ENCODE measurements at places on chromosomes 12 and 14.

DNA sequence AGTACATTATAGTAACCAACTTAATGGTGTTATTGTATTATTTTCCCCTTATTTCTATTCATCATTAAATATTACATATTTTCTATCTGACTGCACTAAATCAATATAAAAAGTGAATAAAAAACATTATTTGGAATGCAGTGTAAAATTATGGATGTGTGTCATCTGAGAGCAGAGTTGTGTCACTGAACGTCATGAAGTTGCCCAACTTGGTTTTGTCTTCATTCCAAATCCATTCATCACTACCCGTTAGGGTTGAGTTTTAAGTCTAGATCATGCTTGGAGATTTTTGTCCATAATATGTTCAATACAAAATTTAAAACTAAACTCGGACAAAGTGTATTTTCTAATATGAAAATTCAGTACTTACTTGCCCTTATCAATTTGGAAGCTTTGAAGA, 16.1 kb downstream of the KLRF1 start:
- DNase-seq = no peak

DNA sequence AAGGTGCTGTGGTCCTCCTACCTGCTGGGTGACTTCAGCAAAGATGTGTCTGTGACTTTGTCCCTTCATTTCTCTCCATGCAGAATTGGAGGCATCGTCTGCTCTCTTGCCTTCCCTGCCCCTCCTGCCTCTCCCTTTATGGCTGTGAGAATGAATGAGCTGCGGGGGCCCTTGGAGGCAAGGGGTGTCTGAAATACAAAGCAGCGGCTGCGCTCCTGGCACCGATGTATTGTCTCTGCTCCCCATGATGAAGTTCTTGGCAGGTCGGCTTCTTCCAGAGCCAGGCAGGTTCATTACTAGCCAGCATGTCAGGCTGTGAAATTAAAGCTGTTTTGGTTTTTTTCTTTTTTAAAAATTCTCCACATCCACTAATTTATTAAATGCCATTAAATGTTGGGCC, 194.5 kb downstream of the TSPAN9 start:
- DNase-seq = no peak

GRCh38 chr12:71190822-71191221, 33.0 kb upstream of the TSPAN8 start:
- no peak for DNase-seq

- DNase-seq = no peak
These were observed 42.2 kb downstream of the CSRP2 start for GRCh38 chr12:76836633-76837032.

GRCh38 chr14:99729991-99730875, 46.1 kb downstream of the CYP46A1 start:
- peak; percentile 57 for DNase-seq

GRCh38 chr14:68364792-68365192, 428.1 kb downstream of the ZFP36L1 start:
- no peak for DNase-seq

DNA sequence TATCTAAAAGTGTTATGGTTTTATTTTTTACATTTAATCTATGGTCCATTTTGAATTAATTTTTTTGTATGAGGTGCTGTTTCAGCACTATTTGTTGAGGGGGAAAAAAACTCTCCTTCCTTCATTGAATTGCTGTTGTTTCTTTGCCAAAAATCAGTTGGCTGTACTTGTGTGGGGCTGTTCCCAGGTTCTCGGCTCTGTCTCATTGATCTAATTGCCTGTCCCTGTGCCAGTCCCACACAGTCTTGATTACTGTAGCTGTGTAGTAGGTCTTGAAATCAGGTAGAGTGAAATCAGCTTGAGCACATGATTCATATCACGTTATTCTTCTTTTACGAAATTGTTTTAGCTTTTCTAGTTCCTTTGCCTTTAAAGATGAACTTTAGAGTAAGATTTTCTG, 109.7 kb downstream of the ADGRD1 start:
- DNase-seq = no peak

- no peak for DNase-seq
These were observed 48.0 kb upstream of the GPR68 start for GRCh38 chr14:91292491-91292890.

DNA sequence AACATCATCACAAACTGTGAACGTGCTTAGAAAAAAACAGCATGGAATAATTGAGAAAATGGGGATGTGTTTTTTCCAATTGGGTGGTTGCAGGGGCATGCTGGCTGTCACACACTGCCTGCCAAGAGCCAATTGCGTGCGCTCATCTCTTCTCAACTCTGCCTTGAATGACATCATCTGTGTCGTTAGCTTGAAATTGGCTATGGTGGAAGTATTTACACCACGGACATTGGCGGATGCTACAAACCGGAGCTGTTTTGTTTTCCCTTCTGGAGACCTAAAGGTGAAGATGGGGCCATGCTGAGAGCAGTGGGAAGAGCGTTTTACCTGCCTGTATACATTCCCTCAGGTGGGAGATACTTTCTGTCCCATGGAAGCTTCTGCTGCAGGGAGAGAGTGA, 71.5 kb downstream of the PRMT8 start:
- DNase-seq = no peak

DNA sequence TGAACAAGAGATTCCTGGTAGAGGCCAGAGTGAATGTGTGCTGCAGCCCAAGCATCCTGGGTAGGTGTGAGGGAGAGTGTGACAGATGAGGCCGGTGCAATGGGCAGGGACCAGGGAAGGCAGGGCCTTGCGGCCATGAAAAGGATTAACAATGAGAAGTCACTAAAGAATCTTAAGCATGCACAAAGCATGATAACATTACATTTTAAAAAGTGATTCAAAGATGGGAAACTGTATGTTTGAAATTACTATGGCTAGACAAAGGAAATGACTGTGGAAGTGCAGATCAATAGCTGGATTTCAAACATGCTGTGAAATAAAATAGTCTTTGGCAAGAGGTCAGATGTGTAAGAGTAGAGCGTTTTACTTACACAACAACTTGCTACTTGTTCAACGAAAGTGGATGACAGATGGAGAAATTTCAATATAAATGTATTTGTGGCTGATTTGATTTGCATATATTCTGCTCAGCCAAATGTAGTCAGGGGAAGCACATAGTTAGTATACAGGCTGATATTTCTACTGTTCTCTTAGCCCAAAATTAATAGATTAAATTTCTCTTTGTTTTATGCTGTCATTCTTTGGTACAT, 175.5 kb downstream of the CCDC59 start:
- no peak for DNase-seq

- DNase-seq = peak; percentile 17
These were observed 78.6 kb downstream of the CCDC60 start for GRCh38 chr12:119412811-119413794.

DNA sequence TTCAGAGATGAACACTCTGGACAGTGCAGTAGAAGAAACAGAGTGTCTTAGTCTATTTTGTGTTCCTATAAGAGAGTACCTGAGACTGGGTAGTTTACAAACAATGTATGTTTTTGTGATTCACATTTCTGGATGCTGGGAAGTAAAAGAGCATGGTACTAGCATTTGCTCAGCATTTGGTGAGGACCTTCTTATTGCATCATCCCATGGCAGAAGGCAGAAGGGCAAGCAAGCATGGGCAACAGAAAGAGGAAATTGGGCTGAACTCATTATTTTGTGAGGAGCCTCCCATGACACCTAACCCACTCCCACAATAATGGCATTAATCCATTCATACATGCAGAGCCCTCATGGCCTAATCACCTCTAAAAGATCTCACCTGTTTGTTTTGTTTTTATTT, 8.0 kb downstream of the ANKS1B start:
- DNase-seq = no peak

- peak; percentile 86 for DNase-seq
These were observed 87.5 kb downstream of the DUSP16 start for GRCh38 chr12:12474931-12475795.

- no peak for DNase-seq
These were observed 24.0 kb downstream of the CLECL1 start for GRCh38 chr12:9708853-9709252.

DNA sequence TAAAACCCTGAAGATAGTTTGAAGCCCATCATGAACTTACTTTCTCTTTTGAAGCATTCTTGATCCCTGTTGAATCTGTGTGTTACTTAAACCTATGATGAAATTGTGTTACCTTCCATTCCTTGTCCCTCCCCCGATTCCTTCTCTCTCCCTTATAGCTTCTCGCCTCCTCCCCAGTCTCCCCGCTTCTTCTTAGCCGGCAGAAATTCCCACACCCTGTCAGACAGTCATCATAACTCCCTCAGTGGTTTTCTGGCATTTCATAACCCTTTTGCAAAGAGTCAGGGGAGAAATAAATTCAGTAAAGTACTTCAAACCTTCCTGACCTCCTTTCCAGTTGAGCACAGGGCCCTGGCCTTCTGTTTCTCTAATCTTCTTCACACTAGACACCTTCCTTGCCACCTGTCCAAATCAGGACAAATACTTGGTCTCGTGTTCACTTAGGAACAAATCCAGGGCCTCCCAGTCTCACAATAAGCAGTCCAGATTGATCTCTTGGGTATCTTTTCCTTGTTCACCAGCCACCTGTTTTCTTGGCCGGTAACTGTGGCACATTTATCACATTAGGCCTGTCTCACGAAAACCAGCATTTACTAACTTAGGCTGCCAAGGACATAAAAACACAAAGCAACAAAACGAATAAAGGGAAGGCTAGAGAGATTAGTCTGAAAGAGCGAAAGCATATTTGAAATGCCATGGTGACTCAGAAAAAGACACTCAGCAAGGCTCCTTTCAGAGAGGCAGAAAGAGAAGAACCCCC, 355.9 kb downstream of the TMTC2 start:
- no peak for DNase-seq

DNA sequence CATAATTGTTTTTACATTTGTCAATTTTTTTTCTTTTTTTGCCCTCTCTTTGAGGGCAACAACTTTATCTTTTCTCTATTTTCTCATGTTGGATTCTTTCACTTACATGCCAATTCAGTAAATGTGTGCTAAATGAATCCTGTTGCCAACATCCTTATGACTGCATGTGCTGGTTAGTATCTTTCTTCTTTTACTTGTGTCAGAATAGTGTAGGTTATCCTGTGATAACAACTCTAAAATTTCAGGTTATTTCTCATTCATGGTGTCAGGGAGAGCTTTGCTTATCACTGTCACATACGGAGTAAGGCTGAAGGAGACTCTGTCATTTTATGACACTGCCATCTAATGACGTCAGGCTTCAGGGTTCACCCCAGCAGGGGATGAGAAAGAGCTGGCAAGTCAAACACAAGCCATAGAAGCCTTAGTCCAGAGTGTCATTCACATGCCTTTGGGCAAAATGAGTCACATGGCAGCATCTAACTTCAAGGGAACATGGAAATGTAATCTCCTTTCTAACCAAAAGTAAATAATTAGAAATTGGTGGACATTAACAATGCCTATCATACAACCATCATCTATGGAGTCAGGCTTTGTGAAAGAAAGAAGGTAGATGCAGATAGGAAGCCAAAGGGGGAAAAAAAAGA, 242.5 kb upstream of the ATP2B1 start:
- peak; percentile 47 for DNase-seq

GRCh38 chr12:97927977-97928376, 465.4 kb downstream of the RMST start:
- DNase-seq = no peak

GRCh38 chr12:128567730-128568129, 256.0 kb downstream of the SLC15A4 start:
- no peak for DNase-seq

GRCh38 chr14:49897965-49898364, 5.1 kb downstream of the ARF6 start:
- DNase-seq = no peak

DNA sequence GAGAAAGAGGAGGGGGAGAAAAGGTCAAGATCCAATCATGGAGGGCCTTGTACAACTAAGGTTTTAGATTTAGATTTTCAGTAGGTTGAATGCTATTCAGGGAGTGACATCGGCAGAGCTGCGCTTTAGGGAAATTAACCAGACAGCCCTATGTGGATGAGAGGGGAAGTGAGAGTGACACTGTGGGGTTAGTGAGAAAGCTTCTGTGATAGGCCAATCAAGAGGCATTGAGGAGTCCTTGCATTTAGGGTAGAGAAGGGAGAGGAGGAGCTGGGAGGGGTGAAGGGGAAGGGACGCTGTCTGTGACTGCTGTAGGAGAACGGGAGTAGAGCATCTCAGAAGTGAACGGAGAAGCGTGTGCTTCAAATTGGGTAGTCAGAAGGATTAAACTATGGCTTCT, 3.4 kb downstream of the HSD17B6 start:
- DNase-seq = peak; percentile 7

DNA sequence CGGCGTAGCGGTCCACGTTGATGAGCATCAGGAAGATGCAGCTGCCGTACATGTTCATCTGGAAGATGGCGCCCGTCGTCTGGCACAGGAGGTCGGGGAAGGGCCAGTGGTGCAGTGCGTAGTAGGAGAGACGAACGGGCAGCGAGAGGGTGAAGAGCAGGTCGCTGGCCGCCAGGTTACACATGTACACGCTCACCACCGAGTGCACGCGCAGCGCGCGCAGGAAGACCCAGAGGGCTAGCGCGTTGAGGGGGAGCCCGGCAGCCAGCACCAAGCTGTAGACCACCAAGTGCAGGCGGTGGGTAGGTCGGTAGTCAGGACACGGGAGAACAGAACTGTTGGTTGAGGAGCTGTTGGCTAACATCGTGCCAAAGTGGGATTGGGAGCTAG, 13.7 kb upstream of the CHD4 start:
- DNase-seq = no peak

- DNase-seq = no peak
These were observed 18.1 kb downstream of the TAMALIN start for GRCh38 chr12:52024845-52025230.

- DNase-seq = peak; percentile 57
These were observed 1.2 kb downstream of the SNX6 start for GRCh38 chr14:34628681-34629135.

- peak; percentile 7 for DNase-seq
These were observed 56.9 kb downstream of the LMNTD1 start for GRCh38 chr12:25496098-25496587.

GRCh38 chr12:46370792-46371717, 1.5 kb downstream of the SLC38A2 start:
- DNase-seq = peak; percentile 91

DNA sequence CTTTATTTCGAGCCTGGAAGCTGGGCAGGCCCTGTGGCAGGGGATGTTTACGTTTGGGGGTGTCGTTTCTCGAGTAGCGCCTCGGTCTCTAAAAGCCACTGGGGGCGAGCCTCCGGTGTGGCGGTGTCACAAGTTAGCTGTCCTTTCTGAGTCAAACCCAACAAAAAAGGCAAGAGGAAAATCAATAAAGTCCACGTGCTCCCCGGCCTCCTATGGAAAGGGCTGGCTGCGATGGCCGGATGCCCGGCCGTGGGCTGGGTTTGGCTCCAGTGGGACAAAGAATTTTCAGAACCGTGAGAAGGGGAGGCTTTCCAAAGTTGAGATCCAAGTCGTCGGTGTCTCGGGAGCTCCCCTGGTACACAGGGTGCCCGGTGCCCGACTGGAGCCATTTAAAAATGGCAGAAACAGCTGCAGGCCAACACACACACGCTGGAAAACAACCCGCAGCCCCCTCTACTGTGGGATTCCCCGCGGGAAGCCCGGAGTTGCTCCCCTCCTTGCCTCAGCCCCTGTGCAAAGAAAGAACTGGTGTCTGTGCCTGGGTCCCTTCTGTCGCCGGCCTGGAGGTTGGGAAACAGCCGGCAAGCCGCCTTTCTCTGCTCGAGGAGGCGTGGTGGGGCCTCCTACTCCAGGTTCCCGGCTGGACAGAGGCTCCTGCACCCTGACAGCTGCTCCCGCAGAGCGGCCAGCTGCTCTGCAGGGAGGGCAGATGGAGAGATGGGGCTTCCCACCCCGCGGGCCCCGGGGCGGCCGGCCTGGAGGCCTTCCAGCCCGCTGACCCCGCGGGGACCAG, 1.9 kb downstream of the BCL7A start:
- DNase-seq = no peak

Data from CD4-positive, alpha-beta T cell treated with Interleukin-12 subunit alpha and Interleukin-12 subunit beta, for 1 hour (primary cell).